ENCODE measurements at places on chromosomes 5 and 9.

- DNase-seq, result no peak
These were observed 49.3 kb upstream of the PPARGC1B start for GRCh38 chr5:149680810-149681221.

- no peak for DNase-seq
These were observed 28.7 kb downstream of the NEK6 start for GRCh38 chr9:124286292-124286931.

DNA sequence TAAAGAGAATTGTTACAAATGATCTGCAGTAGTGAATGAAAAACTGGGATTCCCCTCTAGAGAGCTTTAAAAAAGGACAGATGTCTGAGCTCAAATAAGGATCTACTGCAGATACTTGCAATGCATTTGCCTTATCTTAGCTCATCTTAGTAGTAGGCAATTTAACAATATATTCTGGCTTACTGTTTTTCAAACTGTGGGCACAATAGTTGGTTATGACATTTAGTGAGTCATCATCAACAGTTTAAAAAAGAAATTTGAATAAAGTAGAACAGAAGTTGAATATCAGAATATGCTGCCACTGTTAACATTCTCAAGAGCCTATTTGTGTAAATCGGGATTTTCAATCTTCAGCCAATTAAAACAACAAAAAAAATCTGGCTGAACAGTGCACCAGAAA lies 6.7 kb upstream of the CAST start:
- no peak for DNase-seq

DNA sequence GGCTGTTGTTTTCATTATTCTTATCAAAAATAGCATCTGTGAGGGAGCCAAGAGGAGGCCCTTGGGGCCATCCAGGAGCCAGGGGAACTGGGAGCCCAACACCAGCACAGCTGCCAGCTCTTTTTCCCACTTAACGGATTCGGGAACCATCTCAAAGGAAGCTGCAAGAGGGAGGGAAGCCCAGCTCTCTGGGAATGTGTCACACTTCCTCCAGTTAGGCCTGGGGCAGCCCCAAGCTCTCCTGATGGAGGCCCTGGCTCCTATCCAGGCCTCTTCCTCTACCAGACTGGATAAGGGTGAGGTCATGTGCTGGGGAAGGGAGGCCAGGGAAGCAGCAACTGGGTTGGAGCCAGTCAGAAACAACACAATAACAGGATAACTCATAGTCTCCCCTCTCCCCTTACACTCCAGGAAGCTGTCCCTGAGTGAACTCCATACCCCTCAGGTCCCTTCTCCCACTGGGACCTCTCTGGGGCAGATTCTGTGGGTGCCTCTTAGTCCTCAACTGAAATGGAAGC lies 12.7 kb downstream of the CSF2 start:
- no peak for DNase-seq

- peak; percentile 0 for DNase-seq
These were observed 114.6 kb downstream of the FAM170A start for GRCh38 chr5:119743927-119744326.

GRCh38 chr5:74396913-74397622 lies 243.5 kb downstream of the ENC1 start:
- no peak for DNase-seq

DNA sequence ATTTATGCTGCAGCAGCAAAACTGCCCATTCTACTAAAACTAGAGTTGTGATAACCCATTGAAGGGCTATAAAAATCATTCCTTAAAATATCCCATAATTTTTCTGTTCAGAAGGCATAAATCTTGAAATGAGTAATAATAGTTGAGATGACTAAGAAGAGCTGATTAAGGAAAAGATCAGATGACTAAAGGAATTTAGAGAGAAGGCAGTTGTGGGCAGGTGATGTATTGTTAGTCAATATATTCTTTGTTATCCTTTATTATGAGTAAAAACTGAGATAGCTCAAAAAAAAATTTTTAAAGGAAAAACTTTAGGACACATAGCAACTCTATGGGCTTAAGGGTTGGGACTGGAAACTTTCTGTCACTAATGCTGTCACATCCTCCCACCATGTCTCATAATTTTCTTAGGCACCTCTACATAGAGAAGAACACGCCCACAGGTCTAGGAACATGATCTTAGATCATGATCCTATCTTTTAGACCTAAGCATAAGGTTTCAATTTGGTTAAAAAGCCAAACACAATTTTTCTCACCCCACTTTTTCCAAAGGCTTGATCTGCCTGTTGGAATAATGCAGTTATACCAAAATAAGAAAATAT lies 597.5 kb upstream of the MEF2C start:
- DNase-seq, result no peak

GRCh38 chr5:80134876-80135275 lies 99.7 kb downstream of the THBS4 start:
- no peak for DNase-seq

DNA sequence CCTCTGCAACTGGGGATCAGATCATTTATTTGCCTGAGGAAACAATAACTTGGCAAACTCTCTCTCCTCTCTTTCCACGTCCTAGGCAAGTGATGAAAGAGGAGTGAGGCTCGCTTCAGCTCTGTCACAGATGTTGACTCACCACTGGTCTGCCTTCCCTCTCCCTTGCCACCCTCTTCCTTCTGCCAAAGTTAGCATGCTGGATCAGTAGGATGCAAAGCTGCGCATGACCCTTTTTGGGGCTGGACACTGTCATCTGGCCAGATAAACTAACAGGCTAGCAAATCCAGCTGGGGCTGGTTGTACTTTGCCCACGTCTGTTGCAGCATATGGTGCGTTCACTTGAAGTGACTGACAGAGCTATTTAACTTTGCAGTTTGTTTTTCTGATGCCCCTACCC lies 36.2 kb upstream of the SMARCA2 start:
- no peak for DNase-seq

- DNase-seq, result no peak
These were observed 303.7 kb upstream of the PAPPA start for GRCh38 chr9:115849679-115850412.
